Colonic mucosa (tissue), 4 donors: ENCODE measurements at places on chromosomes 16 and 17. TPM values are rescaled to one million over a fixed set of nuclear protein-coding genes. Genes with fewer than 3 reads are reported as not detected.

- DNase-seq = no peak
- H3K27me3 ChIP-seq = no peaks in the 10 kb centered on the region
These were observed 6.2 kb downstream of the GGA2 start for GRCh38 chr16:23504076-23504452.

GRCh38 chr17:78781104-78781892 is 775 bp downstream of the CYTH1 start:
- peak overlapping the region; percentile 87 for H3K27ac ChIP-seq
- H3K36me3 ChIP-seq = no peaks in the 10 kb centered on the region
- peak overlapping the region; percentile 86 for H3K4me3 ChIP-seq
- H3K27me3 ChIP-seq = no peaks in the 10 kb centered on the region

GRCh38 chr17:27218041-27218440 is 75.9 kb upstream of the WSB1 start:
- H3K27me3 ChIP-seq = no peaks in the 10 kb centered on the region
- no peaks in the 10 kb centered on the region for H3K36me3 ChIP-seq
- H3K4me3 ChIP-seq = no peak overlapping the region
- no peak for DNase-seq

DNA sequence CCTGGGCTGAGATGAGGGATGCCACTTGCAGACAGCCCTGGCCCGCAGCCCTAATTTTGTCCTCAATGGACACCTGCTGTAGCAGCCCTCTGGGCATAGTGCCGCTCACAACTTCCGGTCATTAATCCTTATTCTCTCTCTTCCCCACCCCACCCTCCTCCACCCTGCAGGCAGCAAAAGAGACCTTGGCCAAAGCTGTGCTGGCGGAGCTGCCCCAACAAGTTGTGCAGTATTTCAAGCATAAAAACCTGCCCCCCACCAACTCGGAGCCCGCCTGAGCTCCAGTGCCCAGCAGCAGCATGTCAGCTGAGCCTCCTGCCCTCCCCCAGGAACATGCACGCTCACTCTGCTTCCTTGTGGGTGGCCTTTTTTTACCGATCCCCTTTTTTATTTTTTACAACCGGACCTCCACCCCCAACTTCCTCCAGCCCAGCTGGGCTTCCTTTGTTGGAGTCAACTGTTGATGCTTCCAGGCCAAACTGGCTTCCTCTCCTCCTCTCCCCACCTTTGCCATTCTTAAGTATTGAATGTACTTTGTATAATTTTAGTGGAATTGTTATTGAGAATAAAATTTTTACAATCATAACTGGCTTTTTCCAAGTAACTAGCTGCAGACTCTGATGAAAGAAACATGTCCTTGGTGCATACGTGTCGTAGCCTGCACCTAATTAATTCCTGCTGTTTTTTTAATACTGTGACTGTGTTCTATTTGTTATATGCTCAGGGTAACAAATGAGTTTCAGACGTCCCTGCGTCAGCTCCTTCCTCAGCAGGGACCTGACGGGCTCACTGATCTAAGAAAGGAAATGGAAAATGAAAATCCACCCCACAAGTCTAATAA is 38.2 kb downstream of the PSME3IP1 start:
- H3K4me1 ChIP-seq = peaks cover 10% of the 10 kb centered on the region
- DNase-seq = no peak
- H3K27ac ChIP-seq = no peak overlapping the region
- no peaks in the 10 kb centered on the region for H3K36me3 ChIP-seq

Gene MT1A
- 5.5 TPM for total RNA-seq
